ENCODE measurements at places on chromosomes 2 and 18.
A peak's percentile ranks its signal among the peaks of the same experiment; 100 is the strongest.

GRCh38 chr2:5673145-5674025, 18.8 kb upstream of the SOX11 start:
- no peak overlapping the region for H3K27ac ChIP-seq
- H3K27me3 ChIP-seq, result no peaks in the 10 kb centered on the region
- peaks cover 25% of the 10 kb centered on the region for H3K4me1 ChIP-seq
- H3K4me3 ChIP-seq, result peak overlapping the region; percentile 28
- no peaks in the 10 kb centered on the region for H3K36me3 ChIP-seq

- DNase-seq, result no peak
- peaks cover 4% of the 10 kb centered on the region for H3K36me3 ChIP-seq
- no peak overlapping the region for H3K27ac ChIP-seq
- H3K27me3 ChIP-seq, result no peaks in the 10 kb centered on the region
Measured at GRCh38 chr2:170218456-170218855, 40.5 kb downstream of the MYO3B start.

DNA sequence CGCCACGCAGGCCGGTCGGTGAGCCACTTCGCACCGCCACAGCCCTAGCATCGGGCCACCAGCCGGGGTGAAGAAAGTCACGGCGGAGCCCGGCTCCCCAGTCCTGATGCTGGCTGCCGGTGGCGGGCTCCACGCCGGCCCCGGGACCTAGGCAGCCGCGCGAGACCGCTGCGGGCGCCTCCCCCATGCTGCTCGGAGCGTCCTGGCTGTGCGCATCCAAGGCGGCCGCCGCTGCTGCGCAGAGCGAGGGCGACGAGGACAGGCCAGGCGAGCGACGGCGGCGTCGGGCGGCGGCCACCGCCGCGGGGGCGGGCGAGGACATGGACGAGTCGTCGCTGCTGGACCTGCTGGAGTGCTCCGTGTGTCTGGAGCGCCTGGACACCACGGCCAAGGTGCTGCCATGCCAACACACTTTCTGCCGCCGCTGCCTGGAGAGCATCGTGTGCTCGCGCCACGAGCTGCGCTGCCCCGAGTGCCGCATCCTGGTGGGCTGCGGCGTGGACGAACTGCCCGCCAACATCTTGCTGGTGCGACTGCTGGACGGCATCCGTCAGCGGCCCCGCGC, 433 bp downstream of the SH3RF3 start:
- H3K36me3 ChIP-seq, result peaks cover 5% of the 10 kb centered on the region
- H3K27me3 ChIP-seq, result no peaks in the 10 kb centered on the region
- DNase-seq, result peak; percentile 41
- peaks cover 58% of the 10 kb centered on the region for H3K4me1 ChIP-seq
- no peak overlapping the region for H3K27ac ChIP-seq
- H3K4me3 ChIP-seq, result peak overlapping the region; percentile 92

DNA sequence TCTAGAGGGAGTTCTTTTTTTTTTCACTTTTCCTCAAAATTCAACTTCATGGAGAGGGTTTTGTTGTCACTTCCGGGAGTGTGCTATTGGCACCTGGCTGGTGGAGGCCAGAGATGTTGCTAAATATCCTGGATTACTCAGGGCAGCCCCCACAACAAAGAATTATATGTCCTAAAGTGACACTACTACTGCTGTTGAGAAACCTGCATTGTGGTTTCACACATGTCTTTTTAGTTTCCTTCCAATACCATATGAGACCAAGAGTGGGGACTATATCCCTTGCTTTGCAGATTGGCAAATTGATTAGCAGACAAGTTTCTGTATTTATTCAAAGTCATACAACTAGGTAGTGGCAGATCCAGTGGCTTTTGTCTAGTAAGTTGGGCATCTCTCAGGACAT, 826.8 kb downstream of the TRIB2 start:
- no peaks in the 10 kb centered on the region for H3K4me1 ChIP-seq
- no peak overlapping the region for H3K4me3 ChIP-seq
- H3K27me3 ChIP-seq, result no peaks in the 10 kb centered on the region
- no peak overlapping the region for H3K27ac ChIP-seq

GRCh38 chr18:65230311-65230710, 520.5 kb upstream of the CDH7 start:
- H3K4me3 ChIP-seq, result no peak overlapping the region
- no peak overlapping the region for H3K27ac ChIP-seq
- DNase-seq, result no peak
- peaks cover 59% of the 10 kb centered on the region for H3K27me3 ChIP-seq
- H3K4me1 ChIP-seq, result no peaks in the 10 kb centered on the region

GRCh38 chr2:58137856-58138255, 91.2 kb downstream of the VRK2 start:
- H3K4me1 ChIP-seq, result no peaks in the 10 kb centered on the region
- H3K4me3 ChIP-seq, result no peak overlapping the region
- DNase-seq, result no peak
- H3K27me3 ChIP-seq, result no peaks in the 10 kb centered on the region

GRCh38 chr2:5985536-5986385, 293.6 kb downstream of the SOX11 start:
- H3K36me3 ChIP-seq, result no peaks in the 10 kb centered on the region
- no peak for DNase-seq

GRCh38 chr18:12397254-12397653, 10.5 kb upstream of the PRELID3A start:
- H3K27me3 ChIP-seq, result no peaks in the 10 kb centered on the region
- DNase-seq, result no peak
- H3K27ac ChIP-seq, result no peak overlapping the region
- peaks cover 2% of the 10 kb centered on the region for H3K4me1 ChIP-seq

DNA sequence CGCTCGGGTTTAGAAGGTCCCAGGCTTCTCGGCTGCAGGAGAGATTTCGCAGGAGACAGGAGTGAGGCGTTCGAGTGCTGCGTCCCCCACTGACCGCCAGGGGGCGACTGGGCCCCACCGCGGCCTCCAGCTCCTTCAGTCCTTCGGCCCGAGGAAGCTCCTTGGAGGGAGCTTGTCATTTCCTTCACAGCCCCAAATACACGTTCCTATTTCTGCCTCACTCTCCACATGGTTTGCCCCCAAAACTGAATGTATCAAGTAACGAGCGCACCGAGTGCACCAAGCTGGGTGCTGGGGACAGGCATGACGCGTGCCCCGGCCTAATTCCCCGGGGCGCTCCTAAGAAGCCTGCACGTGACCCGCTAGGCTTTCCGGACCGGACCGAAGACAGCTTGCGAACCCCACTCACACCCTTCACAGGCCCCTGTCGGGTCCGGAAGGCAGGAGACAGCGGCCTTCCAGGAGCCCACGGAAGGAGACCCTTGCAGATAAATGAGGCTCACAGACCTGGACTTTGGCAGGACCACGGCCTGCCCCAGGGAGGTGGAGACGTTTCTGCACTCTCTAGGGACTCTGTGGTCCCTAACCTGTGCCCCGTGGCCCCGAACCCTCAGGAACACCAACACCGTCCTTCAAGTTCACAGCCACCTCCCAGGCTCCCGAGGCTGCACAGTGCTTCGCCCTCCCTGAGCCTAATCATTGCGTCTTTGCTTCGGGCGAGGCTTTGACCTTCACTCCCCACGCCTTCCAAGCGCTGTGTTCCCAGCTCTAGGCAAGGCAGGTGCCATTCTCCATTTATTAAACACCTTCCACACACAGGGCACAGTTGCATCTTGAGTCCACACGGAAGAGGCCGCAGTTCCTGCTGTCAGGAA, 13.0 kb upstream of the FAHD2A start:
- H3K27ac ChIP-seq, result no peak overlapping the region
- peak; percentile 73 for DNase-seq
- no peaks in the 10 kb centered on the region for H3K27me3 ChIP-seq
- peaks cover 7% of the 10 kb centered on the region for H3K4me1 ChIP-seq

GRCh38 chr2:134245340-134245984, 8.4 kb upstream of the MGAT5 start:
- no peak overlapping the region for H3K27ac ChIP-seq
- peaks cover 6% of the 10 kb centered on the region for H3K4me1 ChIP-seq
- H3K36me3 ChIP-seq, result no peaks in the 10 kb centered on the region
- peak; percentile 70 for DNase-seq

DNA sequence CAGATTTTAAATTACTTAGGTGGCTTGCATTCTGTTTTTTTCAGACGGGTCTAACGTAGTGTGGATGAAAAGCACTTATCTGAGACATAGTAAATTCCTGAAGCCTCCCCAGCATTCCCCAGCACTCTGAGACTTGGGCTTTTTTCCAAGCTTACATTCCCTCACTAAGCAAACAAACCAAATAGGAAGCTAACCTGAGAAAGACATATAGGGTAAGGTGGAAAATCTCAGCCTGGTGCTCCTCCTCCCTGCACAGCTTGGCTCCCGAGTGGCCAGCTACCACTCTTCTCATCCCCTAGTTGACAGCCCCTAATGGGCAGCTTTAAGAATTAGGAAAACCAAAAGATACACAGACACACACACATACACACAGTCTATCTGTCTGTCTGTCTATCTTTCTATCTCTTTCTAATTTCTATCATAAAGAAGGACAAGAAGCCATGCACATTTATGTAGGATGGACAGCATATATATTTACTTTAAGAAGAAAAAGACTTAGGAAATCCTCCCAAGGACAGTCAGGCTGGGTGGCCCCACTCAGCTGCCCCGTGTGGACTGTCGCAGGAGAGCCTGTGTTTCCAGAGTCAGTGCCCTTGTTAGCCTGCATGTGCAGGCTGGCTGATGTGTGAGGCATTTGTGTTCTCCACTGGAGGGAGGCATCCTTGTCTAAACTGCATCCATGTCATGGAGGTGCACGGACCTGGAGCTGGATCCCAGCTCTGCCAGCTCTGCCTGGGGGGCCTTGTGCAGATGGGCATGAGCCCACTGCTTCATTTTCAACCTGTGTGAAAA, 8.2 kb downstream of the CNNM3 start:
- H3K4me3 ChIP-seq, result no peak overlapping the region
- H3K36me3 ChIP-seq, result peaks cover 53% of the 10 kb centered on the region
- DNase-seq, result no peak
- H3K27me3 ChIP-seq, result no peaks in the 10 kb centered on the region
- H3K4me1 ChIP-seq, result peaks cover 14% of the 10 kb centered on the region

DNA sequence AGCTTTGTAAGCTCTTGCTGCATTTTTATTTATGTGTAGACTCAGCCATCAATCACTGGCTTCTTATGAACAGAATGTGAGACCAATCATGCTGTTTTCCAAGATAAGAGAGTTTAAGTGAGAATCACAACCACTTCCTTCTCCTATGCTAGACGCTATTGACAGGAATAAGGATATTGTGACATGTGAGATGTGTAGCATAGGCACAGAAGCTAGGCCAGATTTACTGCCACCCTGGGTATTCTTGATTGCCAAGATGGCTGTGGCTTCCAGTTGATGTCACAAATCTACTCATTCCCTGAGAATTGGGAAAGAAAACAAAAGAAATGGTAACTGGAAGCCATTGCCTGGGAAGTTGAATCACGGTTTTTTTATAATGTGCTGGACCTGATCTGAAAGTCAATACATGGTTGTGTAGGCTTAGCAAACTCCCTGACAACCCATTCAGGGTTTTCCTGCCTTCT, 49.9 kb downstream of the RAB27B start:
- DNase-seq, result no peak
- peaks cover 35% of the 10 kb centered on the region for H3K36me3 ChIP-seq
- no peak overlapping the region for H3K27ac ChIP-seq

GRCh38 chr2:176652300-176653182, 383.3 kb downstream of the MTX2 start:
- H3K36me3 ChIP-seq, result peaks cover 6% of the 10 kb centered on the region
- H3K4me1 ChIP-seq, result peaks cover 5% of the 10 kb centered on the region
- H3K4me3 ChIP-seq, result no peak overlapping the region
- H3K27ac ChIP-seq, result no peak overlapping the region
- H3K27me3 ChIP-seq, result peaks cover 24% of the 10 kb centered on the region
- peak; percentile 63 for DNase-seq

DNA sequence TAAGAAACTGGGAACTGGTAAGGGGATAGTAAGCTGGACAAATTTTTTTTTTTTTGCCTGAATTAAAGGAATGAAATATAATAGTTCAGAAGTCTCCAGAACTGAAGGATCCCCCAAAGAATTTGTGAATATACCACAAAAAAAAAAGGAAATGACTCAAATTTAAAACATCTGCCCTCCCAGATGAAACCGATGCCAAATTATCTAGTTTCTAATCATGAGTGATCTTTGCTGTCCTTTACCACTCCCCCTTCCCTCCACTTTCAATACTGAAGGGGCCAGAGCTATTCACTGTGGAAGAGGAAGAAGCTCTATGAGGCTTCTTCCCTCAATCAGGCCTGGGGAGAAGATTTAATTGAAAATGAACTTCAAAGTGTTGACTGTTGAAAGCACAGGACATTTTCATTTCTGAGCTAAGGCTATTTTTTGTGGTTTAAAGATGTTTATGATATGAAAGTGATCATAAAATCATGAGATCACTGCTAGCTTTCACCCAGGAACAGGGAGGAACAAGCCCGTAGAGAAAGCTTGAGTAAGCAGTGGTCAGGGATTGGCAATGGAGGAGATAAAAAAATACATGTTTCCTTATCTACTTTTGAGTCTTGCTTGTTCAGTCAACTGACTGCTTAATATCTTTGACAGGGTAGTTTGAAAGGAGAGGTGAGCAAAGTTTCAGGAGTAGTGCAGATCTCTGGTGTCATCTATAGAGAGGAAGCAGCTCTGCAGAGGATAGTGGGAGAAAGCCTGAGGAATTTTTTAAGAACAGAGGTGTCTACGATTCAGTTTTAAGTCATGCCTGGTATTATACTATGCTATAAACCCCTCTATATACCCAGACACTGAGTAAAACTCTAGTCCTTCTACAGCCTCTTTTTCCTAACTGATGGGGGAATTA, 409.5 kb upstream of the FIGN start:
- peak; percentile 34 for DNase-seq
- H3K4me1 ChIP-seq, result peaks cover 16% of the 10 kb centered on the region
- no peaks in the 10 kb centered on the region for H3K27me3 ChIP-seq
- no peaks in the 10 kb centered on the region for H3K36me3 ChIP-seq

DNA sequence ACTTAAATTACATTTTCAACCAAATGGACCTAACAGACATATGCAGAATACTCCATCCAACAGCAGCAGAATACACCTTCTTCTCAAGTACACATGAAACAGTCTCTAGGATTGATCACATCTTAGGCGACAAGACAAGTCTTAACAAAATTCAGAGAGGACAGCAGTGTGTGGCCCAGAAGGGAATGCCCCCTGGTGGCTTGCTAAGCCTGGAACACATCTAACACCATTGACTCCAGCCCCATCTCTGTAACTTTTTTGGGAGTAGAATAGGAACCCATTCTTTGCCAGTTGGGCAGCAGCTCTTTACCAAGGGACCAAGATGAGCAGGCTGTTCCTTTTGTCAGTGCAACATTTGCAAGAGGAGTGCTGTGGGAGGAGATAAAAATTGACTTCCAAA, 249.9 kb downstream of the PLCL1 start:
- no peak overlapping the region for H3K4me3 ChIP-seq
- DNase-seq, result peak; percentile 46
- no peaks in the 10 kb centered on the region for H3K36me3 ChIP-seq
- no peaks in the 10 kb centered on the region for H3K27me3 ChIP-seq

GRCh38 chr2:218995561-218995960, 2.3 kb upstream of the CRYBA2 start:
- DNase-seq, result no peak
- H3K4me3 ChIP-seq, result peak overlapping the region; percentile 73
- no peaks in the 10 kb centered on the region for H3K36me3 ChIP-seq
- peaks cover 28% of the 10 kb centered on the region for H3K27me3 ChIP-seq
- peaks cover 15% of the 10 kb centered on the region for H3K4me1 ChIP-seq
- no peak overlapping the region for H3K27ac ChIP-seq

GRCh38 chr2:6675791-6676190, 189.9 kb downstream of the CMPK2 start:
- DNase-seq, result no peak
- no peaks in the 10 kb centered on the region for H3K36me3 ChIP-seq

- H3K4me1 ChIP-seq, result peaks cover 9% of the 10 kb centered on the region
- peak; percentile 72 for DNase-seq
- no peaks in the 10 kb centered on the region for H3K36me3 ChIP-seq
- no peaks in the 10 kb centered on the region for H3K27me3 ChIP-seq
- peak overlapping the region; percentile 66 for H3K4me3 ChIP-seq
Measured at GRCh38 chr2:231680992-231681852, 27.1 kb upstream of the PTMA start.
